ENCODE measurements at places on chromosomes 2 and 18.

DNA sequence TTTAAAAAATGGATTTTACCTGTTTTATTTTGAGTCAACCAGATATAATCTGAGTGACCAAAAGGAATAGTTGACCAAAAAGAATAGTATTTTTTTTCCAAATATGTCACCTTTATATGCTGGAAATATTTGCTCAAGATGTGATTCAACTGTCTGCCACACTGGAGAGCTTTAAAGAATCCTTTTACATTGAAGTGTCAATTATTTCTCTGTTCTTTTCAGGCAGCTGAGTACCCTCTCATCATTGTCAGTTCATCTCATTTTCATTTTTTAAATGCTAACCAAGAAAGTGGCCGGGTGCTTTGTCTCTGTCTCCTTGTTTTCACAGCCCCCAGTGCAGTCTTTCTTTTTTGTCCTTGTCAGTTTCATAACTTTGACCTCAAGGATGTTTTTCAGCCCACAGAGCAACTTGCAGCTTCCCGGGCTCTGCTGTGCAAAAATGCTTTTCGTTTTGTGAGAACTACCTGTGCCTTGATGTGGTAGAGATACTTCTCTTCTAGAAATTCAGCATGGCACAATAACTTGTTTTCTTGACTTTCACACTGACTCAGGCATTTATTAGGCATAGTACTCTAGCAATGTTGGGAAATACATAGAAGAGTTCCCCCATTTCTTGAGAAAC lies 23.4 kb upstream of the CERS6 start:
- DNase-seq: peak; percentile 62

DNA sequence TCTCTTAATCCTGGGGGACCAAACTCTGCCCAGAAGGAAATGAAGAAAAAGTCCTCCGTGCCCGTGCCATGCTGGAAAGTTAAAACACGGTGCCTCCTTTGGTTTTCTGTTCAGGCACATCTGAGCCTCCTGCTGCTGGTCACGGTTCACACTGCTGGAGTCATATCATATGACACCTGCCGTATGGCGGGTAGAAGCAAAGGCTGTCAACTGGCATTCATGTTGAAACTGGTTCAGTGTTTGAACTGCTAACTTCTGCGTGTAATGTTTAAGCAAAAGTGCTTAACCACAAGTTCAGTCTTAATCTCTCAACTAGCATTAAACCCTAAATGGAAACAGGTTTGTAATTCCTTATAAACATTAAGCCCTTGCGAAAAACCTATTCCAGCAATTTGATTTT lies 3.1 kb downstream of the STK39 start:
- DNase-seq: peak; percentile 35

GRCh38 chr2:145822892-145823534 lies 1303.1 kb upstream of the ZEB2 start:
- DNase-seq: no peak

DNA sequence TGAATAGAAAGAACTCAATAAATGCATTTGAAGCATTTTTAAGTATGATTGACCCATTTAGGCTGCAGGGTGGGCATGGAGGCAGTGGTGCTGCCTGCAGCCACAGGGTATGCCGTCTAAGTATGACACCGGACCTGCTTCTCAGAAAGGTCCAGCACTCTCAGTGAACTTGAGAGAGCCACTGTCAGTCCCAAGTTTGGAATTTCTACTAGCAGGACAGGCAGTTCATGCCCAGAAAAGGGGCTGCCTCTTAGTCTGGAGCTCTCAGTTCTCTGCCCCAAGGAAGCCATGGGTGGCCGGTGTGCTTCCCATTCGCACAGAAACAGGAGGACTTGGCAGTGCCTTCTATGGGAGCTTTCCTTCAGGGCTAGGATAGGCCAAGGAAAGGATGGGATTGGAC lies 24.0 kb upstream of the MYCN start:
- DNase-seq: no peak
